ENCODE measurements at places on chromosomes 12 and 14.

- DNase-seq: no peak
Measured at GRCh38 chr12:22635812-22636211, 10.8 kb downstream of the ETNK1 start.

DNA sequence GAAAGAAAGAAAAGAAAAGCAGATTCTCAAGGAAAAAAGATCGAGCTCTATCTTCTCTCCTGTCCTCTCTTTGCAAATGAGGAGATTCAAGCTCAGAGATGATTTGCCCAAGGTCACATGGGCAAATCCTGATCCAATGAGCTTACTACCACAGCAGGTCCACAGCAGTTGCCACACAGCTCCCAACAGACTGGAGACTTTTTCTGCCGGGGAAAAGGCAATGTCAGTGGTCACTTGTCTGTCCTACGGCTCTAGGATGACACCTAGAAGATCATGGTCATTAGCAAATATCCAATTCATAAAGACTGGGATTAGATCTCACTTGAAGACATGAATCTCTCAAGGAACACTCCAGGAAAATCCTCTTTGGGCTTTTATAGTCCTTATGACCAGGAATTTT is 58.8 kb downstream of the TTC7B start:
- no peak for DNase-seq

DNA sequence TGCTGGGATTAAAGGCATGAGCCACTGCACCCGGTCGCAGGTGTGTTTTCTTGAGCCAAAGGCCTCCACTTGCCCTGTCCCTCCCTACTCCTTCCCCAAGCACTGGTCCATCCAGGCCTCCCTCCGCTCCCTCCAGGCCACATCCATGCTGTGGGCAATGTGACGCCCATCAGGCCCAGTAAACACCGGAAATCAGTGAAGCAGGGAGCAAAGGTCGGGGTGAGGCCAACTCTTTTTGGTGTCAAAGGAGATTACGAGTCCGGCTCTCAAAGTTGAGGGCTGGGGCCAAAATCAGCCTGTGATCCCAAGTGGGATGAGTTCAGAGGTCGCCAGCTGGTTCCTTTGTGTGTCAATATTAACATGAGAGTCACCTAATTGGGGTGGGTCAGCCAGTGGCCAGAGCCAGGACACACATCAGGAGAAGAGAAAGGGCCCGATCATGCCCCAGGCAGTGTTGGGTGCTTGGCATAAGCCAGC is 195.7 kb downstream of the RBM19 start:
- DNase-seq: no peak

DNA sequence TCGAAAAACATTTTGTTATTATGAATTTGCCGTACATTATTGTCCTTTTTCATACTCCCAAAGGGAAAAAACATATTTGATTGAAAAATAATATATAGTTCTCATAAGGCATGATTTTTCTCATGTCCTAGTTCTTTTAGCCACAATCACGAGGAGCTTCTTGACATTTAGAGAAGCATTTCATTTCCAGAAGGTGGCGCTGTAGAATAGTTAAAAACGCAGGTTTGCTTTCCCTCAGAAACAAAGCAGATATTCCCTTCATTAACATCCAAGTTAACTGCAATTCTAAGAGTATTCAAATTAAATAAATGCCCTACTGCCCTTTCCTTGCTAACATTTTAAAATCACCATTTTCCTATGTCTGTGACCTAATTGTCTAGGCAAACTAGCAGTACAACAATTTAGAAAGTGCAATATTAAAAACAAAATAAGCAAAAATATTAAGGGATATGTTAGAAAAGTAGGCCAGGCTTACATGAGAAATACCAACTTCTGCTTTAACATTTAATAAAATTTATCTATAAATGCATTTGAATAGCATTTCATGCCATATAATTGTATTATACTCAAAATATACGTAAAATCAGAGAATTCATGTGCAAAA is 10.9 kb upstream of the PIK3C2G start:
- DNase-seq: peak; percentile 42

DNA sequence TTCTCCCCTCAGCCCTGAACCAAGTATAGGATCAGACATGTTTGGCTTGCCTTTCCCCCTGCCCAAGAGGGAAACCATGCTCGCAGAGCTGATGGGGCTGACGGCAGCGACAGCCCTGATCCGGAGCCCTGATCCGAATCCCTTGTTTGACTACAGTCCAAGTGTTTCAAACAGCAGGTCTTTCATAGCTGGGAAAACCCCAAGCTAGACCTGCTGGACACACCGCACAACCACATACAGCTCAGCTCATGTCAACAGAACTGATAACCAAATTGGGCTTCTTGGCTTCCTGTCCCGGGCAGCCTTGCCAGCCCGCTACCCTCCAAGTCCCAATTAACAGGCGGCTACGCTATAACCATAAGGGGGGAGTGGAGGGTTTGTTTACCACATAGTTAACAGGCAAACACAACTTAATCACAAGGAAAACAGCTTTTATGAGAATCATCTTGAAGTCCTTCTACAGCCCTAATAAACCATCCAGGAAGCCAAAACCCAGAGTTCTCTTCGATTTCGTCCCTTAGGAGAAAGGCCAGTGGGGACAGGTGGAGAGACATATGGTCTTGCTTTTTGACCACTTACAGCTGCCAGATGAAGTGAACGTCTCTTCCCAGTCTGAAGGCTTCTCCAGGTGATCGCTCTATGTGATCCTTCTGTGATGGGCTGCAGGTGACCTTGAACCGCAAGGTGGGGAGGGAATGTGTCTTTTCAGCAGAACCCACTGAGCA is 64.5 kb upstream of the MANSC4 start:
- no peak for DNase-seq
